ENCODE measurements at places on chromosomes 11 and 22. TPM values are rescaled to one million over a fixed set of nuclear protein-coding genes. Genes with fewer than 3 reads are reported as not detected.

Gene CHRNA10
- 0.78 TPM for total RNA-seq

Gene CLDN5
- total RNA-seq = 210 TPM

Gene APOA5
- total RNA-seq = not detected

DNA sequence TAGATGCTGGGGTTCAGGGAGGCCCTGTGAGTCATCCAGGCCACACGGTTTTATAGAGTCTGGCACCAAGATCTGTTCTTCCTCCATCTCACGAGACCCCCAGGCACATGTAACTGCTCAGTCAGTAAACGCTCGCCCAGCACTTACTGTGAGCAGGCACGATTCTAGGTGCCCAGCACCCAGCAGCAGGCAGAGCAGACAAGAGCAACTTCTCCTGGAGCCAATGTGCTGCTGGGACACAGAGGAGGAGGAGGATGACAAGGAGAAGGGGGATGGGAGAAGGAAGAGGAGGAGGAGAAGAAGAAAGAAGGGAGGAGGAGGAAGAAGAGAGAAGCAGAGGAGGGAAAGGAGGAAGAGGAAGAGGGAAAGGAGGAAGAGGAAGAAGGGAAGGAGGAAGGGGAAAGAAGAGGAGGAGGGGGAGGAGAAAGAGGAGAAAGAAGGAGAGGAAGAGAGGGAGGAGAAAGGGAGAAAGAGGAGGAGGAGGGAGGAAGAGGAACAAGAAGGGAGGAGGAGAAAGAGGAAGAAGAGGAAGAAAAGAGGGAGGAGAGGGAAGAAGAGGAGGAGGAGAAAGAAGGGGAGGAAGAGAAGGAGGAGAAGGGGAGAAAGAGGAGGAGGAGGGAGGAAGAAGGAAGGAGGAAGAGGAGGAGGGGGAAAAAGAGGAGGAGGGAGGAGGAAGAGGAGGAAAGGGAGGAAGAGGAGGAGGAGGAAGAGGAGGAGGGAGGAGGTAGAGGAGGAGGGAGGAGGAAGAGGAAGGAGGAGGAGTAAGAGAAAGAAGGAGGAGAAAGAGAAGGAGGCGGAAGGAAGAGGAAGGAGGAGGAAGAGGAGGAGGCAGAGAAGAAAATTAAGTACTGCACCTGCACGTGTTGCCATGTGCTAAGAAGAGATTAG lies 77.6 kb upstream of the RTL6 start:
- DNase-seq = no peak

GRCh38 chr11:6402061-6402470 lies 11.8 kb downstream of the SMPD1 start:
- DNase-seq = no peak

- no peak for DNase-seq
These were observed 619.0 kb downstream of the SOX6 start for GRCh38 chr11:15737320-15737719.

GRCh38 chr11:130765951-130766649 lies 150.2 kb downstream of the SNX19 start:
- no peak for DNase-seq

GRCh38 chr22:37508431-37508992 lies 10.7 kb downstream of the CARD10 start:
- no peak for DNase-seq

GRCh38 chr11:17765356-17766072 lies 30.9 kb downstream of the KCNC1 start:
- DNase-seq = no peak

DNA sequence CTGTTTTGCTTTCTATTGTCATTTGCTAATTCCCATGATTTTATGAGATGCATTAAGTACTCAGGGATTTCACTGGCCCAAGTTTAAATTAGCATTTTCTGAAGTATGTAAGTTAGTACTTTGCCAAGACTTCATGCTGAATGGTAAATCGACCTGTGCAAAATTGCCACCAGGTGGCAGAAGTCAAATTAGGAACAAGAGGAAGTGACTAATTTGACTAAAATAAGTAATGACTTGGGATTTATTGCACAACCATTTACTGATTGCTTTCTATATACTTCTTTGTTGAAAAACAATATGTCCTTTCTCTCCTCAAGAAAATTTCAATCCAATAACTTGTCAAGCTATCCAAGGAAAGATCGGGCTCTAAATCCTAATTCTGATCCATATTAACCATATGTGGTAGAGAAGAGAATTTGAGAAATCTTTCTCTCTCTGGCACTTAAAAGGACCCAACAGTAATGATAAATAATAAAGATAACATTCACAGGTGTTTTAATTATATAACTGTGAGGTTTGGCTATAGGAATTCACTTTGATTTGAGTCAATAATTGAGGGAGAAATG lies 253.7 kb upstream of the CHORDC1 start:
- DNase-seq = peak; percentile 5

GRCh38 chr11:115317277-115318185 lies 186.7 kb downstream of the CADM1 start:
- DNase-seq = no peak

DNA sequence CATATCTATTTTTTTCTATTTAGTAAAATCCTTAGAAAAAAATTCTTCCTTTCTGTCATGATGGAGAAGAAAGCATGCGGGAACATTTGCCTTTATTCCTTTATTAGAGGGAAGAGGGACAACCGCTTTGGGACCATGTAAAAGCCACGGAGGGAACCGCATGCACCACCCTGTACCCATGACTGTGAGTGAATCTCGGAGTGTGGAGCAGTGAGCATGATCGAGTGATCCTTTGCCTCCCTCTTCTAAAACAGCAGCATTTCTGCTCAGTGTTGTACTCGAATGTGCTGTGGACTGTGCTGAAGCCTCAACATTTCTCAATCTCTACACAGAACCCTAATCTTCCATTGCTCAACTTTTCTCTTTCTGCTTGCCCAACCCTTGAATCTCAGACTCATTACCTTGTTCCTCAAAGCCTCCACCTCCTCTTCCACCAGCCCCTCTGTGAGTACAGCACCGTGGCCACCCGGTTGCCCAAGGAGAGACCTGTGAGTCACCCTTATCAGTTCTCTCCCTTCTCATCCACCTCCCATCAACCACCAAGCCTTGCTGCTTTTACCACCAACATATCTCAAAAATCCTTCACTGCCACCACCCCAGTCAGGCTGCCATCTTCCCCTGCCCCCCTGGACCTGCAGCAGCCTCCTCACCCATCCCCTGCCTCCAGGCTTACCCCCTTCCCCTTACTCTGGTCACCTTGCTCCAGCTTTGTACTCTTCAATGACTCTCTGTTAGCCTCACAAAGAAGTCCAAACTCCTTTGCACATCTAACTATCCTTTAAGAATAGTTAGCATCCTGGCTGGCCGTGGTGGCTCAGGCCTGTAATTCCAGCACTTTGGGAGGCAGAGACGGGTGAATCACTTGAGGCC lies 103.1 kb downstream of the NAT10 start:
- DNase-seq = no peak
